ENCODE measurements at places on chromosomes 2 and 18. TPM values are rescaled to one million over a fixed set of nuclear protein-coding genes. Genes with fewer than 3 reads are reported as not detected.

Gene KATNAL2
- 5.7 TPM for total RNA-seq

Gene ZSWIM2
- not detected for total RNA-seq

Gene OXER1
- total RNA-seq = 0.94 TPM

Gene PPIL3
- total RNA-seq = 19.4 TPM

Gene DPP4
- 3.4 TPM for total RNA-seq

Gene EFR3B
- total RNA-seq = 8.9 TPM

Gene VWA3B
- 0.51 TPM for total RNA-seq

Gene SIX3
- not detected for total RNA-seq

Gene EMILIN2
- total RNA-seq = 11.1 TPM

Gene RAX
- total RNA-seq = not detected

Gene SULT1C4
- 2.4 TPM for total RNA-seq

Gene C2orf76
- 11.7 TPM for total RNA-seq

Gene IL18R1
- 1.3 TPM for total RNA-seq

Gene CRYGD
- not detected for total RNA-seq

Gene RAMP1
- 253 TPM for total RNA-seq

Gene COL3A1
- 180 TPM for total RNA-seq

Gene M1AP
- total RNA-seq = not detected

Gene TPO
- 11.8 TPM for total RNA-seq

Gene VSNL1
- 42.7 TPM for total RNA-seq

Gene PAX8
- 0.35 TPM for total RNA-seq

Gene CYS1
- total RNA-seq = 3.8 TPM

Gene RETSAT
- total RNA-seq = 16.6 TPM

Gene PDK1
- 46.2 TPM for total RNA-seq

Gene TDRD15
- not detected for total RNA-seq

Gene TMEM163
- 0.38 TPM for total RNA-seq

Gene GKN1
- total RNA-seq = not detected

Data from cardiac septum (tissue), 1 donor.